ENCODE measurements at places on chromosomes 7 and 10.

GRCh38 chr7:74173491-74173865 is 678 bp upstream of the EIF4H start:
- no peak for DNase-seq

GRCh38 chr10:3573498-3573897 is 211.5 kb downstream of the KLF6 start:
- no peak for DNase-seq

GRCh38 chr10:131816941-131817700 is 83.7 kb upstream of the PPP2R2D start:
- DNase-seq, result no peak

GRCh38 chr10:18438361-18439126 is 212.8 kb downstream of the NSUN6 start:
- no peak for DNase-seq

GRCh38 chr10:4776234-4776638 is 49.8 kb upstream of the AKR1E2 start:
- DNase-seq, result no peak

DNA sequence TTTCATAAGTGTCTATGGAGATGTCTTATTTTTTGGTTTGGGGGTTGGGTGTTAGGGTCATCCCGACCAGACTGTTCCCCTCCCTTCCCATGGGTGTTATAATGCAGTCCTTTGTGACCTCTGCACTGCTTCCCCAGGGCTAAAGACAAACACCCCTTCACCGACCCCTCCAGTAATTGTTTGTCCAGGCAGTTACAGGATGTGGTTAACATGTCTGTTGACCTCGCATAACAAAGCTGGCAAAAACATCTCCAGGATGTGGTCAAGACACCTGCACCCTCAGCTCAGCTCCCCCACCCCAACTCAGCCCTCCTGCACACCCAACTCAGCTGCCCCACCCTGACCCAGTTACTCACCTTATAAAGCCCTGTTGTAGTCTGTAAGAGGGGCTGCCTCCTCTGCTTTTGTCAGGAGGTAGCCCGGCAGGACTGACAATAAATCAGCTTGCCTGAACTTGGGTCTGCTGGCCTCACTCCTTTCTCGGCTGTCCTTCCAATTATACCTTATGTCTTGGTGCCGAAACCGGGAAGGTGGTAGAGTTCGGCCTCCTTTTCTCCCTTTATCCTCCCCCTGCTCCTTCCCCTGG is 102.2 kb downstream of the ZNF92 start:
- DNase-seq, result no peak

GRCh38 chr7:95229301-95229700 is 95.0 kb downstream of the PON1 start:
- no peak for DNase-seq

- no peak for DNase-seq
Measured at GRCh38 chr7:32089256-32089655, 19.0 kb upstream of the PDE1C start.

GRCh38 chr10:85311613-85312337 is 983.4 kb downstream of the CCSER2 start:
- no peak for DNase-seq

- no peak for DNase-seq
Measured at GRCh38 chr7:117997862-117998825, 124.9 kb upstream of the CTTNBP2 start.

GRCh38 chr10:6128591-6129251 is 39.9 kb downstream of the RBM17 start:
- no peak for DNase-seq

GRCh38 chr7:146290746-146291145 is 174.1 kb downstream of the CNTNAP2 start:
- DNase-seq, result no peak

DNA sequence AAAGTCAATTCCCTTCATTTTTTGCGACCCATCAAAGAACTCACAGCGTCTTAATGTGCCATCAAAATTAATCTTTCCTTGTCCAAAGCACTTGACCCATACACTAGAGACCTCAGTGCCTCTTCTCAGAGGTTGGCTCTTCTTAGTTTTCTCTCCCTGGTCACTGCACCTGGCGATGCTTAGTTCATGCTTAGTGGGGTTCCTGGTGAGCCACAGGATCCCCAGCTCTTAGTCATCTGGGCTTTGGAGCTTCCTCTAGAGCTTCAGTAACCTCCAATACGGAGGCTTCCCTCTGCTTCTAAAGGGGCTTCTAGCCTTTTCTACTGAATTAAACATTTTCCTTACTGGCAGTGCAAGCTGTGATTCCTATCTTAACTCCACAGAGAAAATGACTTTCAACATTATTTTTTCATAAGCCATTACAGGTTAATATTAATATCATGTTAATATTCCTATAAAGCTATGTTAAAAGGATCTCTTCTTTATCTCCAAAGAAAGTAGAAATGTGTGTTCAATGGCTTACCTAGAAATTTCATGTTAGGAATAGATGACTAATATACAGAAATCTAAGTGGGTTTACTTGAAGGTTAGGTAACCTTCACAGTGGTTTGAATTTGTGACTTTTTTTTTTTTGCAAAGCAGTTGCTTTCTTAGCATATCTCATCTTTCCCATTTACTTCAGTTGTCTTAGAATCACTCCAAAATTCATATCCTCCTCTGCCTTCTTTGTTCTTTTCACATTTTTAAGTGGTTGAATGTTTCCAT is 295.2 kb downstream of the CAMK1D start:
- DNase-seq, result no peak

- no peak for DNase-seq
Measured at GRCh38 chr7:19463581-19463980, 245.3 kb downstream of the POLR1F start.

- no peak for DNase-seq
Measured at GRCh38 chr7:54897891-54898290, 120.9 kb upstream of the EGFR start.

DNA sequence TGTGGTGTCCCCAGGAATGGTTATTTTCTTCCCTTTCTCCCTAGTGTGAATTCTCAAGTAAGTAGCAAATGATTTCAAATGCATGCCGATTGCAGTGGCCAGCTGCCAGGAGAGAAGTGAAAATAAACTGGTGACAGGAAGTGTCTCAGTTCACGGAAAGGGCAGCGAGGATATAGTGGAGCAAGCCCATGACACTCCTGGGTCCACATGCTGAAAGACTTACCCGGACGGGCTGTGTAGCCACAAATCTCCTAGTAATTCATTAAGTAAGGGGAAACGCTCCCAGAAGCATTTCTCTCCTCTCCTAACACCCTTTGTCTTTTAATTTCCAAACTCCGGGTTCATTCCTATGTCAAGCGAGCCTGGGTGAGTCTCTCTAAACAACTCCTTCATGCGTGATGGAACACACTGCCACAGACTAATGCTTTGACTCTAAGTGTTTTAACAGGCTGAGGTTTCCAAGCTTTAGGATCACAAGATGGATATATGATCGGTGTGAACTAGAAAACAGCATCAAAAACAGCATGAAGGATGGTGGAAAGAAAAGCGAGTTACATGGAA is 125.6 kb downstream of the CYP26A1 start:
- DNase-seq, result no peak

GRCh38 chr10:113056441-113057021 is 106.5 kb downstream of the TCF7L2 start:
- no peak for DNase-seq

DNA sequence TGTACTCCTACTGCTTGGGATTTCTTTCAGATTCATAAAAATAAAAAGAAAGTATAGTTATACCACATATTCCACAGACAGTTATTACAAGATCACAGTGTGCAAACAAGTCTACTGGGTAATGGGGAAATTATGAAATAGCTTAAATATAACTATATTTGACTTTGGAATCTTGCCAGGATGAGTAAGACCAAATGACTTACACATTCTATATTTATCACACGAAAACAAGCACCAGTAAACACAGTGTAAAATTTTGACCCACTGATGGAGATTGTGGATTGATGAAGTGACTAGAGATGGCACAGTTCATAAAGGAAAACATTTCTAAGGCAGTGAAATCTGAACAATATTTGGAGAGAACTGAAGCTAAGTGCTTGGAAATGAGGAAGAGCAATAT is 339.7 kb downstream of the THSD7A start:
- DNase-seq, result no peak

DNA sequence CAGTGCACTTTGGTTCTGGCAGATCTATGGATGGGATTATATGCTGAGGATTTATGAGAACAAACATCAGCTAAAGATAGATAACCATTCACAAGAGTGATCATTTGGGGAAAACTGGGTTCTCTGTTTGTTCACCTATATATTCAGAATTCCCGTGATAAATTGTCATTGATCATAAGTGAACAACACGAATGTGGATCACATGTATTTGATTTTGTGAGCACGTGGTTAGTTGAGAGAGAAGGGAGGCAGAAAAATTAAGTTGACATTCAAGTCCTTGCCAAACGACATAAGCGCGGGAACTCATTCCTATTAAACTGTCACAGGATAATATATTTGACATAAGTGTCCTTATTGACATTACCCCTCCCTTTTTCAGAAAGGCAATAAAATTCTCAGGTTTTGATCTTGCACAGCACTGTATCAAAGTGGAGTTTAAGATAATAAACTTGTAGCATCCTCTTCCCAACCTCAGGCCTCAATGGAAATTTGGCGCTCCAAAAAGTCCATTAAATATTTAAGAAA is 64.9 kb upstream of the MYO3A start:
- DNase-seq, result no peak

DNA sequence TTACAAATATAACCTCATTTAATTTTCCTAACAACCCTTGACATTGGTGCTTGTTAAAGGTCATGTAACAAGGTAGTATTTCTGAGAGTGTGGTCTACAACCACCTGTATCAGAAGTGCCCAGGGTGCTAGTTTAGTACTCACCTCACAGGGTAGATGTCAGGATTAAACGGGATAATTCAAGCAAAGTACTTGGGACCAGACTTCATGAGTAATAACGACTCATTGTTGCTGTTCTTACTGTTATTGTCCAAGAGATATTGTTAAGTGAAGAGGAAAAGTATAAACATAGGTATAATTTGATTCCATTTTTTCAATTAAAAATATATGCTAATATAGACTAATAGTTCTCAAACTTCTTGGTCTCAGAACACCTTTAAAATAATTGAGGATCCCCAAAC is 179.3 kb downstream of the WNT2 start:
- DNase-seq, result no peak

DNA sequence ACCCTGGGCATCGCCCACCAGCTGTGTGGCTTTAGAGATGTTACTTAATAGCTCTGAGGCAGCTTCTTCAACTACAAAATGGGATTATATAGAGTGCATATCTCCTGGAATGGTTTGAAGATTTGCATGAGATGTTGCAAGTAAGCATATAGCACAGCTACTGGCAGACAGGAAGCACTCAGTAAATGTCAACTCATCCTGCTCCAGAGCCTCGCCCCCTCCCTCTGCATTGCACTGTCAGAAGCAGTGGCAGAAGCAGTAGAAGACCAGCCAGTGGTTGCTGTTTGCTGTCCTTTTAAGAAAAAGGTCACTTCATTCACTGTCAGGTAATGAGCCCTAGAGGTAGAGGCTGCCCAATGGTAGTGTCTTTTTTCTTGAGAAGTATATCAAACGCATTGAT is 180.0 kb upstream of the GHITM start:
- no peak for DNase-seq

- DNase-seq, result no peak
Measured at GRCh38 chr7:132560105-132560504, 16.2 kb downstream of the PLXNA4 start.

DNA sequence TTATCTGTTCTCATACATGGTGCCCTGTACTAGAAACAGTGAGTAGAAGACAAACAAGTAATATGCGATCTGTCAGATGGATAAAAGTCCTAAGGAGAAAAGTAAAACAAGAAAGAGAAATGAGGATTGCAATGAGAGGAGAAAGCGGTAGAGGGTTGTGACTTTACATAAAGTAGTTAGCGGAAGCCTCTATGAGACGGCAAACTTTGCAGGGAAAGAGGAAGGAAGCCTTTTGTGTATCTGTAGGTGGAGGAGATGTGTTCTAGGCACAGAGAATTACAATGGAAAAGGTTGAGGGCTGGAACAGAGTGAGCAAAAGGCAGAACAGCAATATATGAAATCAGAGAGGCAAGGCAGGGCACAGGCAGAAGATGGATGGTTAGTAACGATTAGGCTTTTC is 150.4 kb upstream of the SEMA3E start:
- DNase-seq, result no peak

DNA sequence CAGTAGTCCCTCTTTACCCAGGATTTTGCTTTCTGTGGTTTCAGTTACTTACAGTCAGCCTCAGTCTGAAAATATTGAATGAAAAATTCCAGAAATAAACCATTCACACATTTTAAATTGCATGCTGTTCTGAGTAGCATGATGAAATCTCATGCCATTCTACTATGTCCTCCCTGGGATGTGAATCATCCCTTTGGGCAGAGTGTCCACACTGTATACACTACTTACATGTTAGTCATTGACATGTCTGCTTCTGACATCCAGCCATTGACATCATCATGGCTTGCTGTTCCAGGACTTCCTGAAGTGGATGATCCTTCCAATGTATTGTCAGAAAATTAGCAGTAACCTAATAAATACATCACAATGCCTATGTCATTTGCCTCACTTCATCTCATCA is 34.6 kb upstream of the MALRD1 start:
- no peak for DNase-seq

DNA sequence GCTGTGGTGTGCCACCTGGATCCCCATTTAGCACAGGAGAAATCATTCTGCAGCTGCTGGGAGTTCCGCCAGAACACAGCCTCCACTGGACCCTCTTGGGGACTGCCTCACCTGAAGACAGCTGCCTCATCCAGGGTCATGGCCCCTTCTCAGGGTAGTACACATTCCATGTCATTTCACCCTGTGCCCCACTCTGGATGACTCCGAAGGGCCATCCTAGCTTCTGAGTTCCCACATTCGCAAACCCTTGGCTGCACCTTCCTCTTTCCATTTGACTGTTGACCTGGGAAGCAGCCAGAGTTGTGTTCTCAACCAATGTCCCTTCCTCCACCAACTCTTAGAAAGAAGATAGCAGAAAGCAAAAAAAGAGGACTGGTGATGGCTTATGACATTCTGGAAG is 125.6 kb upstream of the TBX20 start:
- no peak for DNase-seq

- no peak for DNase-seq
Measured at GRCh38 chr7:45897042-45897690, 8.9 kb downstream of the IGFBP1 start.

- no peak for DNase-seq
Measured at GRCh38 chr7:75729851-75730274, 8.9 kb downstream of the HIP1 start.

DNA sequence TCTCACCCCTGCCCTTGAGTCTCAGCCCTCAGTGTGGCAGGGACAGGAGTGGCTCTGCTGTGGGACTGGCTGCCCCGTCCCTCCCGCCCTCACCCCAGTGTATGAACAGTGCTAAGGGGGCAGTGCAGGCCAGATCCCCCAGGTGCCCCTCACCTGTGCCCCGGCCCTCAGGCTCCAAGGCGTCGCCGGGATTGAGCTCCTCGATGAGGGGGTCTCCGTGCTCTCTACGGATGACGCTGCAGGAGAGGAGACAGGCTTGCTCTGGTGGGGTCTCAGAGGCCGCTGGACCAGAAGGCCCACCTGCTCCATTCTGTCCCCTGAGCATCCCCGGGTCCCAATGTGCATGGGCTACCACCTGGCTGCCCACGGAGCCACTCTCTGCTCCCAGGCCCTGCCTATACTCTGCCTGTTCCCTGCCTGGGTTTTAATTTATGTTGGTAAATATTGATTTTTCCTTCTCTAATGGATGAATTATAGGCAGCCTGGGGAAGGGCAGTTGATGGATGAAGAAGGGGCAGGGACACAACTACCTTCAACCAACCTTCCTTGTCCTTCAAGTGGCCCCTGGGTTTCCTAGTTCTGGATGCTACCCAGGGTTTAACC is 47.2 kb downstream of the GOLGA7B start:
- DNase-seq, result no peak
